GM12864 (cell line): ENCODE measurements at places on chromosomes 1 and 21.

DNA sequence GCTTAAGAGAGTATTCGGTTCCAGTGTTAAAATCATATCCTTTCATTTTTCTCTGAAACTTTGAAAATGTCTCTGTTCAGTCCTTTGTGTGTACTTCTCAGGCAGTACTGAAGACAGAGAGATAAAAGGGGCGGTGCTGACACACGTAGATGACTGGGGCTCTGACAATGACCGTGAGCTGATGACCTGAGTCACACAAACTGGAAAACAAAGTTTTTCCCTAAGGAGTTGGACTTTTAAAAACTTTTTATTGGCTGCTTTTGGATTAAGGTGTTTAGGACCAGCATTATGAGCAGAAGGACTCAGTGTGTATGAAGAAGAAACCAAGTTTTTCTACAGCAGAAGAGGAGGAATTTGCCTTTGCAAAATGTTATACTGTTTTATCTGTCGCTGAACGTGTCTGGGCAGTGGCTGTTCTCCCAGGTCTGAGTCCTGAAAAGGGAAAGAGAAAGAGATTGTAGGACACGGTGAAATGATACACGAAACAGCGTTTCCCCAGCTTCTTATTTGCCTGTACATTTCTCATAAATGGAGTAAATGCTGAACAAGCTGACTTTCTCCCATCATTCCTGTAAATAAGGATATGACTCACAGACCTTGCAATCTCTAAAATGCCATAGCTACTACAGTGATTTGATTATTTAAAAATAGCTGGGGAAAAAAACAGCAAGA, 51.5 kb downstream of the MAP3K7CL start:
- DNase-seq: no peak

DNA sequence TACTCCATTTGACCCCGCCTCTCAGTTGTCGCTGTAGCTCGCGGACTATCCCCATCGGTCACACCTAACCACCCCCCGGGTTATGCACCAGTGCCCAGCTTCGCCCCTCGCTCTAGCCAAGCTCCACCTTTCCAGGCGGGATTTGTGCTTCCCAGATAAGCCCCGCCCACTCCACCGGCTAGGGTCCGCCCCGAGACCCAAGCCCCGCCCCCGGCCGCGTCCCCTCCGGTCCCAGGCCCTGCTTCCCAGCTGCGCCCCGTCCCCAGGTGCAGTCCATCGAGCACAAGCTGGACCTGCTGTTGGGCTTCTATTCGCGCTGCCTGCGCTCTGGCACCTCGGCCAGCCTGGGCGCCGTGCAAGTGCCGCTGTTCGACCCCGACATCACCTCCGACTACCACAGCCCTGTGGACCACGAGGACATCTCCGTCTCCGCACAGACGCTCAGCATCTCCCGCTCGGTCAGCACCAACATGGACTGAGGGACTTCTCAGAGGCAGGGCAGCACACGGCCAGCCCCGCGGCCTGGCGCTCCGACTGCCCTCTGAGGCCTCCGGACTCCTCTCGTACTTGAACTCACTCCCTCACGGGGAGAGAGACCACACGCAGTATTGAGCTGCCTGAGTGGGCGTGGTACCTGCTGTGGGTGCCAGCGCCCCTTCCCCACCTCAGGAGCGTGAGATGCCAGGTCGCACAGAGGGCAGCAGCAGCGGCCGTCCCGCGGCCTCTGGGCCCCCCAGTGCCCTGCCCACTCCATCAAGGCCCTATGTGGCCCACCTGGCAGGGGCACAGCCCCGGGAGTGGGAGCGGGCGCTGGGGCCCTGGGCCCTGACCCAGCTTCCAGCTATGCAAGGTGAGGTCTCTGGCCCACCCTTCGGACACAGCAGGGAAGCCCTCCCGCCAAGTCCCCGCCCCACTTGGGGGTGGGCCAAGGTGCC, 23.9 kb downstream of the CITED4 start:
- no peak for DNase-seq

- DNase-seq: no peak
Measured at GRCh38 chr1:233707153-233707879, 93.4 kb downstream of the KCNK1 start.

- no peak for DNase-seq
Measured at GRCh38 chr1:43625063-43625780, 24.7 kb upstream of the KDM4A start.

DNA sequence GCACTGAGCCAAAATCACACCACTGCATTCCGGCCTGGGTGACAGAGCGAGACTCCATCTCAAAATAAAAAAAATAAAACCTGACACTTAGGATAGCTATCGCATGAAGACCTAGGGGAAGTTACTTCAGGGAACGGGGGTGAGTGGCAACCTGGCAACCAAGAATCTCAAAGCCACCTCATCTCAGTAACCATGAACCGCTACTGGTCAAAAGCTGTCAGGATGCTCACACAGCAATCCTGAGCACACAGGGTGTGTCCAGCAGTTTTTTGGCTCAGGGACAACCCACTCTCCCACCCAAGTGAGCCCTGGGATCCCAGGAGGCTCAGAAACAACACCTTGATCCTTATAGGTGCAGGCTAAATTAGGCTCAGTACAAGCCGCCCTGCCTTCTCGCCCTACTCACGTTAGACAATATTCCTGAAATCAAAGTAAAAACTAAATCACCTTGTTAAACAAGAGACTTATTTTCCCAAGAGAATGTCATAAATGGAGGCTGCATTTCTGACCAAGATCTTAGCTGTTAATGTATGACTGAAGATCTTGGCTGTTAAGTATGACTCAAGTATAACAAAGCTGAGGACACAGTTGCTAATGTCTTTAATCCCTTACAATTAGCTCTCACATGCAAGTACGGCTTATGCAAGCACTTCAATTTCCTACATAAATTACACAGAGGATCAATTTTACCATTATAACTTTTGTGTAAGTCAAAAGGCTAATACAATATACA, 48.3 kb upstream of the NADK start:
- DNase-seq: no peak

DNA sequence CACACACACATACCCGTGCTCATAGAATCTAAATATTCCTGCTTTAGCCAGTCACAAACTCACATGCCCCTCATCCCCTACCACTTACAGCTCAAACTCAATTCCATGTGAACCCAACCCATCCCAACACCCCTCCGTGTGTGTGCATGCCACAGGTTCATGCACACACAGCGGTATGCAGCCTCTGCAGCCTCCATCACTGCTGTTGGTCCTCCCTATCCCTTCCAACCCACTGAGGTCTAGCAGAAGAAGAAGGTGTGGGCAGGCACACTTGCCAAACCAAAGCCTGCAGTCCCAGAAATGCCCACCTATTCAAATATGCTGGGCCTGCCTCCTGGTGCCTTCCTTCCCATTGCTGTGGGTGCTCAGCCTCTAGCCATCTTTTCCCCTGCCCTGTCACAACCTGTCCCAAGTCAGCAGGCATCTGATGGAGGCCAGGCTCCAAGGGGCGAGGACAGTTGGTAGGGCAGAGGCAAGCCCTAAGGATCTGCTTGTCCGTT, 26.2 kb downstream of the SLC2A1 start:
- DNase-seq: no peak
